ENCODE measurements at places on chromosomes 7 and 10.

- no peak for DNase-seq
Observed at GRCh38 chr10:43731486-43731885, 82.8 kb upstream of the ZNF32 start.

DNA sequence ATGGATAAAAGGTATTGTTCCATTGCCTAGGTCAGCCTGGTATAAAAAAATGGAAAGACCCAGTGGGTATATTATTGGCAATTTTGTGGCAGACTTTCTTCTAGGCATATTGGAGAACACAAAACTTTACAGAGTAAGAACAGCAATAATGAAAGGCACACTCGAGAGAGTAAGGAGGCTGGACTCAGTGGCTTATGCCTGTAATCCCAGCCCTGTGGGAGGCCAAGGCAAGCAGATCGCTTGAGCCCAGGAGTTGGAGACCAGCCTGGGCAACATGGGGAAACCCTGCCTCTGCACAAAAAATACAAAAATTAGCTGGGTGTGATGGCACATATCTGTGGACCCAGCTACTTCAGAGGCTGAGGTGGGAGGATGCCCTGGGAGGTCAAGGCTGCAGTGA is 158.2 kb downstream of the FAM107B start:
- DNase-seq, result no peak

DNA sequence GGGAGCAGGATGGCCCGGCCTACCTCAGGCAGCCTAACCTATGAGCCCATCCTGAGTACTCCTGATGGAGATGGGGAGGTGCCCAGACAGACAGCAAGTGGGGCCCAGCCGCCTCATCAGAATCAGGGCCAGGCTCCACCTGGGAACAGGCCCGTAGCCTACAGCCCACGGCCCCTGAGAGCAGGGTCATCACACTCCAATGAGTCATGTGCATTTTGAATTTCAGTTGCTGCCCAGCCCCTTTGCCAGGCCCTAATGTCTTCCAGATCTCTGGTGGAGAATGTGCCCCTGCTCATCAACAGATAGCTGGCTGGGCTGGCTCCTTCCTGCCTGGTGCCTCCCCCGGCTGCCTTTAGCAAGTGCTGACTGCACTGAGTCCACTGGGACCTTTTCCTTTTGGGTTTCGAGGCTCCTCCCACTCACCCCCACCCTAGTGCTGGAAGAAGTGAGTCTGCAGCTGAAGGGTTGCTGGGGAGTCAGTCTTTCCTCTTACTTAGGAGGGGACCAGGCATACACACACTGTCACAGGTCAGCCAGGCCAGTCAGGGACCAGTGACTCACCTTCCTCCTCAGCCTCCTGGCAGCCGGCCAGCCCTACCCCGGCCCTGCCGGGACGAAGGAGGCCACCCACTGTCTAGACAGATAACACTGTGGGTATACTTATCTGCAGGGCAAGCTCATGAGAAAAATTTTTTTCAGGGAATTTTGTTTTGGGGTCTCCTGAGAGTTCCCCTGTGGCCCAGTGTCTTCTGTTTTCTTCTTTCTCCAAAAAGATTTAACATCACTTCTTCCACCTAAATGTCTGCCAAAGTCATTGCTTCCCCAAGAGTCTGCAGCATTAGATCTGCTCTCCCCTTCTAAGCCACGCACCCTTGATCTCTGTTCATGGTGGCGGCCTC is 9.1 kb upstream of the ASIC3 start:
- no peak for DNase-seq

- no peak for DNase-seq
Observed at GRCh38 chr10:51001587-51001986, 72.7 kb upstream of the PRKG1 start.

GRCh38 chr10:79383974-79384606 is 36.8 kb downstream of the PPIF start:
- no peak for DNase-seq

DNA sequence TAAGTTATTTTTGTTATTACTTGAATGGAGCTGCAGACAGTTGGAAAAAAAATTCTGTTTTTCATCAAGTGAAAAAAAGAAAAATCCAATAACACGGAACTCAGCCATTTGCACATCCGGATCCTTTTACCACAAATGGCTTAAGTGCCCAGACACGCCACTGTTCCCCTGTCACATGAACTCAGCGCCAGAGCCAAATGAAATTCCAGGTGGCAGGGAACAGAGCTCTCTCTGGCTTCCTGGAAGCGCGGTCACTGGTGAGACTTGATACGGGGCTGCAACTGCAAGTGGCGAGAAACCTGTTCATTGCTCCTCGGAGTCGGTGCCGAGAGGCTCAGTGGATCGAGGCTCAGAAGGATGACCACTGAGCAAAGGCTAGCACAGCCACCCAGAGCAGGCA is 60.8 kb upstream of the NPTX2 start:
- no peak for DNase-seq

GRCh38 chr7:134731616-134732015 is 47.8 kb upstream of the CALD1 start:
- DNase-seq, result no peak

GRCh38 chr7:114832906-114833595 is 88.8 kb upstream of the MDFIC start:
- DNase-seq, result no peak

DNA sequence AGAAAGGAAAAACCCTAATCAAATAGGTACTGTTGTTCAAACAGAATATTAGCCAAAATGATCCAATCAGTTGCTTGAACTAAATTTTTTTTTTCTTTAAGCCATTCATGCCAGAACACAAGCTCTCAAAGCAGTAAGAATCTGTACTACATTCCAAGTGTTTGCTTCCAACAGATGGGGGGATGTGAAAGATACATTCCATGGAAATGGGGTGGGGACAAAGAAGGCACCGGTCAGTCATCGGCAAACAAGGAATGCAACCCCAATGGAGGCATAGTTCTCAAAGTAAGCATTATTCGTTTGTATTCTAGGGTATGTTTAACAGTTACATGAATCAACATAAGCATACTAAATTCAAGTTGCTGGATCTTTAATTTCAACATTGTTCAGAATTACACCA is 32.5 kb downstream of the C10orf143 start:
- no peak for DNase-seq

DNA sequence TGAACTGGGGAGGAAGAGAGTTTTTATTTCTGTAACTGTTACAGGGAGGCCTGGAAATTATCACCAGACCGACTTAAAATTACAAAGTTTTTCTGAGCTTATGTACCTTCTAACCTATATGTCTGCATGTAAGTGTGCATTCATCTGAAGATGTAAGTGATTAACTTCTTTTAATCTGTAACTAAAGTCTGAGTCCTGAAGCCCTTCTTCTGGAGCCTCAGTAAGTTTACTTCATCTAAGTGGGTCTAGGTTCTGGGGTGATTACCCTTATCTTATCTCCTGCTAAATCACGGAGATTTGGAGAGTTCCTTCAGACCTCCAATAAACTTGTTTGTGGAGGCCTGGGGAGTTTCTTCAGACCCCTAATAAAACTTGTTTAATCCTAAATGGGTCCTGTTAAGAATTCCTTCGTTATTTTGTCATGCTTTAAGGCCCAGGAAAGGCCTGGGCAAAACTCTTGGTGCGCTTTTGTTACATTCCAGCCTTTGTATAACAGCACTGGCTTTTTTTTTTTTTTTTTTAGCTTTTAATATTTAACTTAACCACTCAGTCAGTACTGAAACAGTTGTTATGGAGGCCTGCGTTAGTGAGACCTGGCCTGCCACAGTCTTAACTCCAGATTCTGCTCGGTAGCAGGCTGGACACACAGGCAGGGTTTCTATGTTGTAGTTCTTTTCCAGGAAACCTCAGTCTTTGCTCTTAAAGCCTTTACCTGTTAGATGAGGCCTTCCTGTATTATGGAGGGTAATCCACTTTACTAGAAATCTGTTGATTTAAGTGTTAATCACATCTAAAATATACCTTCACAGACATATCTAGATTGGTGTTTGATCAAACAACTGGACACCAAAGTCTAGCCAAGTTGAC is 33.0 kb downstream of the TPST1 start:
- no peak for DNase-seq

DNA sequence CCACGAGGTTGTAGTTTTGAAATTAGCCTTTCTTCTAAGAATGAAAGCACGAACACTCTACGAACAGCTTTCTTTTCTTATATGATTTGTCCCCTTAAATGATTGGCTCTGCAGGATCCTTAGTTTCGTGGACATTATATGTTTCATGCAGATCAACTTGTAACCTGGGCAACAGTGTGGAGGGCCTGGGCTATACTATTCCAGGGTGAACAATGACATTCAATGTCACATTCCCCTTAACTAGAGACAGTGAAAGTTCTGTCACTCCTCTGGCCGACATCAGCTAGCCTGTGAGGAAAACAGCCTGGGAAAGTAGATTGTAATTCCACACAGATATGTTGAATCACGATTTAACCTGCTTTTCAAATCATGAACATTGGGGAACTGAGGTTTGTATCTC is 23.4 kb downstream of the TAS2R16 start:
- DNase-seq, result no peak

DNA sequence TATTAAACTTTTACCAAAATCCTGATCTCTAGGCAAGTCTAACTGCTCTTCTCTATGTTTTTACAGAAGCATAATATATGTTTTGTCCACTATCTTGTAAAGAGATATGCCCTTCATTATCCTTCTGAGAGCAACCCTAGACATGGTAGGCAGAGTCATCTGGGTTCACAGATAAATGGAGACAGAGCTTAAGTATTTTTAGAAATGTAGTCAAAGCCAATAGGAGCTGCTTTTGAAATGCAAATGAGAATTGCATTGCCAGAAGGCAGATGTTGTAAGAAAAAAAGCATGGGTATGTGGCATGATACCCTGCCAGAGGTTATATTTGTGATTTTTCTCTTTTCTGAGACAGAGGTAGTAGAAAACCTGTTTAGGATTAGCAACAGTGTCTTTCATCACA is 964.8 kb downstream of the SORCS3 start:
- DNase-seq, result no peak

DNA sequence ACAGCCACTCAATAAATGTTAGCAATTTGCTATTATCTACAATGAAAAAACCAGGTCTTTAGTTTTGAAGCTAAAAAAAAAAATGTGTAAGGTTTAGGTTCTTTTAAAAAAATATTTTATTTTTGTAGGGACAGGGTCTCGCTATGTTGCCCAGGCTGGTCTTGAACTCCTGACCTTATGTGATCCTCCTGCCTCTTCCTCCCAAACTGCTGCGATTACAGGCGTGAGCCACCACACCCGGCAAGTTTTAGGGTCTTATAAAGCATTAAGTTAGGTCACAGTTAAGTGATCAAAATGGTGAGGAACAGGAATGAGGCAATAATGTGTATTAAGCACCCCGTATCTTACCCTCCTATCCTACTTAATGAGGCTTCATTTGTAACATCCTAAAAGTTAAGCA is 774 bp downstream of the SEM1 start:
- DNase-seq, result no peak

DNA sequence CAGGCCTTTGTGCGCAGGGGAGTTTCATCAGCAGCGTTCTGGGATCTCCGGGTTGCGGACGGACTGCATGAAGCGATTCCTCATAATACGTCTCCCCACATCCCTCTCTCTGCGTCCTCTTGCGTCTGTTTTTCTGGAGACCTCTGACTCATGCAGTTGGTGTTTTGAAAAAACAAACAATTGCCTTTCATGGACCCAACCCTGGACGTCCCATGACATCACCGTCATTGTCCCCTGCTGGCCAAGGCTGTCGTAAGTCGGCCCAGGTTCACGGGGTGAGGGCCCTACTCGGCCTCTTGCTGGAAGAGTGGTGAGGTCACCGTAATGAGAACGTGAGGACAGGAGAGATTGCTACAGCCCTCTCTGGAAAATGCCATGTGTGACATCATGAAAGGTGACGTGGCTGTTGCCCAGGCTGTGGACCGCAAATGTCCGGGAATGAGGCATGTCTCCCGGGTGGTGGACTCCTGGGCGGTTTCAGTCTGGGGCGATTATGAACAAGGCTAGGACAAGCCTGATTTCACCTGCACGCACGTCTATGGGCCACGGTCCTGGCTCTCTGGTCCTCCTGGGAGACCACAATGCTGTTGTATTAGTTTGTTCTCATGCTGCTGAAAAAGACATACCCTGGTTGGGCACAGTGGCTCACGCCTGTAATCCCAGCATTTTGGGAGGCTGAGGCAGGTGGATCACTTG is 9.8 kb upstream of the MAFK start:
- no peak for DNase-seq

- DNase-seq, result no peak
Observed at GRCh38 chr7:150820578-150821198, 20.1 kb downstream of the TMEM176A start.

GRCh38 chr7:88040694-88041093 is 106.6 kb downstream of the ADAM22 start:
- no peak for DNase-seq

DNA sequence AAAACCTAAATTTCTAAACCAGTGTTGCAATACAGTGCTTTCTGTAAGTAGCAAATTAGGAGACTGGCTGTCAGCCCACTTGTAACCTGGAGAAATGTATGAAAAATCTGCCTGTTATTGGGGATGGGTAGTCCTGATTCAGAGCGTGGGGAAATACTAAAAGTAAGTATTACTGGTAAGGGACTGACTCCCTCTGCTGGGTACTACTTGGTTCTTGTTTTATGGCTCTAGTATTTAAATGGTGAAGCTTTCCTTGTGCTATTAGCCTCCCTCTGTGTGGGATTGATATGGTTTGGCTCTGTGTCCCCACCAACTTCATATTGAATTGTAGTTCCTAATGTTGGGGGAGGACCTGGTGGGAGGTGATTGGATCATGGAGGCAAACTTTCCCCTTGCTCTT is 886.1 kb downstream of the SORCS1 start:
- no peak for DNase-seq

- no peak for DNase-seq
Observed at GRCh38 chr10:10658172-10658785, 359.4 kb upstream of the CELF2 start.

DNA sequence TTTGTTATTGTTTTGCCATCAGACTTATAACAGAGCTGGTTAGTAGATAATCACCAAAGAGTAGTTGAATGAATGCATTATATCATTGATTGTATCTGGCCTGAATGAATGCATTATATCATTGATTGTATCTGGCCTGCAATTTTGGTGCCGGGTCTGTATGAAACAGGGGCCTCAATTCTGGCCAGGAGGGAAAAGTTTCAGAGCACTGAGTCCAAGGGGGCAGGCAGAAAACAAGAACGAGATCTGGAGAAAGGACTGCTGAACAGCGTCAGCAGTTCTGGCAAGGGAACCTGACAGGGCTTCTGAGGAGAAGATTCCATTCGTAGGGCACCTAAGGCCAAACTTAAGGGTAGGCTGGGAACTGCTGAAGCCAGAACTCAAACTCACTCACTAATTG is 128.0 kb downstream of the SEMA3C start:
- DNase-seq, result no peak

GRCh38 chr10:31484431-31485135 is 165.6 kb downstream of the ZEB1 start:
- DNase-seq, result no peak

GRCh38 chr7:17680943-17681351 is 259.3 kb downstream of the SNX13 start:
- DNase-seq, result no peak

- no peak for DNase-seq
Observed at GRCh38 chr7:42085531-42085930, 151.5 kb downstream of the GLI3 start.

DNA sequence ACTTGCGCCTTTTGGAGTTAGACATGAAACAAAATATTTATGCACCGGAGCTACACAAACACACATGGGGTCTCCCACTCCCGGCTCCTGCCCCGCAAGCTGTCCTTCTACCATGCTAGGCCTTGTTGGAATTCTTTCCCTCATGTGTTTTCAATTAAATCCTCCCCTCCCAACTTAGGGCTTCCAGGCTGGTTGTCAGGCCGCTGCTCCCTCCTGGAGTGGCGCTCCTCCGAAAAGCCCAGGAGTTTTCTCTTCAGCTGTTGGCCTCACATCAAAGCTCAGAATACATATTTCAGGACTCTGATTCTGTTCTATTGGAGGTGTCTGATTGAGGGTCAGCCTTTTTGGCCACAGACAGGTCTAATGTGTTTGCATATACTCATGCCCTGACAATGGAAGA is 113.3 kb downstream of the FANK1 start:
- DNase-seq, result no peak

Measured in NCI-H446 treated with DMSO at 0.1 percent for 48 hours (cell line).